Stimulated activated CD8-positive, alpha-beta memory T cell treated with anti-CD3 and anti-CD28 coated beads, Interleukin-4, amount 100 ng/mL, for 24 hours (primary cell): ENCODE measurements at places on chromosomes 11 and 22.

GRCh38 chr22:37283393-37283937, 1.2 kb downstream of the CYTH4 start:
- peak; percentile 53 for DNase-seq

DNA sequence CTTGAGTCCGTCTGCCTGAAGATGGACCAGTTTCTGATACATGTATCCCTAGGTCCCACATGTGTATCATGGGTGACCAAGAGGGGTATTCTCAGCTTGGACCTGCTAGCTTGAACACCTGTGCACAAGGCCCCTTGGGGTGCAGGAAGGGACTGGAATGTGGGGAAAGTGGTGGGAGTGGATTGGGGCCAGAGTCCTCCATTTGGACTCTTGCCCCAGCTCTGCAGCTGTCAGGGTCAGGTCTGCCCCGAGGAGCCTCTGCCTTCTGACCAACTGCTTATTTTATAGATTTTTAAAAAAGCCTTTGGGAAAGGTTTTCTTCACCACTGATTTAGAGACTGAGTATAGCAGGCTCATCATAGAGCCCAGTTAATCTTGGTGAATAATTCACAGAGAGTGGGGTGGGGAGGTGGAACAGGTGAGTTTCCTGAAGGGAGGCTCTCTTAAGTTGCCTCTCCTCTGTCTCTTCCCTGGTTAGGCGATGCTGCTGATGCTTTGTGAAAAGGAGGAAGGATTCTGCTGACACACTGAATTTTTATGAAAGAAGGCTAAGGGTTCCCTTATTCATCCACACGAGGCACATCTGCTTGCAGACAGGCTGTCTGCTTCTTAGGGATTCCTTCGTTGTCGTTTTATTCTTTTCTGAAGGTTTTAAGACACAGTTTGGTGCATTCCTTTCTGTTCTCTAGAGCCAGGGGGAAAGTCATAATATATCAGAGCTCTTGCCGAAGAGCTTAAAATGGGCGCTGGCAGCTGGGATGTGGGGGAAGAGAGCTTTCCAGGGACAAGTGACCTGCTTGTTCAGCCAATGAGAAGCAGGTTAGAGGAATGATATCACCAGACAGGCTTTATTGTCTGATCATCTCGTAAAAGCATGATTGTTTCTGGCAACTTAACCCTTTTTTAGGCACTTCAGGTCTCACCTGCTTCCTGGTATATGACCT, 19.9 kb downstream of the TRIM44 start:
- no peak for DNase-seq

DNA sequence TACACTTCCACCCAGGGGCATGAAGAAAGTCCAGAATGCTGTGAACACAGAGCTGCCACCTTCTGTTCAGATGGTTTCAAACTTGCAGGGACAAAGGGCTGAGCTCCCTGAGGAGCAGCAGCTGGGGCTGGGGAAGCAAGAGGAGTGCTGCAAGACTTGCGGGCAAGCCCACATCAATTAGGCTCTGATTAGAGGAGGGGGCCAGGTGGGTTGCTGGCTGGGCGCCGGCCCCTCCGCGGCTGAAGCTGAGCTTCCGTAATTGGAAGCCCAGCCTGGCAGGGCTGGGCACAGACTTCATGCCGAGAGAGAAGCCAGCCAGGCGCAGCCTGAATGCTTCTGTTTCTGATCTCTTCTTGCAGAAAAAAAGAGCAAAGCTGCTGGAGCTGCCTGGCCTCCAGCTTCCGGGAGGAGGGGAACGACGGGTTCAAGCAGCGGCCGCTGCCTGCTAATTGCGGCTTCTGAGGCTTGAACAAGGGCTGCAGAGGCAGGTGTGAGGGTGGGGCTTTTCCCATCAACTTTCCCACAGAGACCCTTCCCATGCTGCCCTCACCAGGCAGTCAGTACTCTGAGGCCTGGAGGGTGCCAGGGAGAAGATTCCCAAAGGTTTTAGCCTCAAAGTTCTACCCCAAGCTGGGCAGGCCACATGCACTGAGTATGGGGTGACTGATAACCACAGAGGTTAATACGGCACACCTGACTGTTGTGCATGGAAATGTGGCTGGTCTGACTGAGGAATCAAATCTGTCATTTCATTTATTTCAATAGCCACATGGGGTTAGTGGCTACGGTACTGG, 91.1 kb upstream of the LMO1 start:
- no peak for DNase-seq

- no peak for DNase-seq
Measured at GRCh38 chr22:23080613-23081290, 10.4 kb downstream of the GNAZ start.

DNA sequence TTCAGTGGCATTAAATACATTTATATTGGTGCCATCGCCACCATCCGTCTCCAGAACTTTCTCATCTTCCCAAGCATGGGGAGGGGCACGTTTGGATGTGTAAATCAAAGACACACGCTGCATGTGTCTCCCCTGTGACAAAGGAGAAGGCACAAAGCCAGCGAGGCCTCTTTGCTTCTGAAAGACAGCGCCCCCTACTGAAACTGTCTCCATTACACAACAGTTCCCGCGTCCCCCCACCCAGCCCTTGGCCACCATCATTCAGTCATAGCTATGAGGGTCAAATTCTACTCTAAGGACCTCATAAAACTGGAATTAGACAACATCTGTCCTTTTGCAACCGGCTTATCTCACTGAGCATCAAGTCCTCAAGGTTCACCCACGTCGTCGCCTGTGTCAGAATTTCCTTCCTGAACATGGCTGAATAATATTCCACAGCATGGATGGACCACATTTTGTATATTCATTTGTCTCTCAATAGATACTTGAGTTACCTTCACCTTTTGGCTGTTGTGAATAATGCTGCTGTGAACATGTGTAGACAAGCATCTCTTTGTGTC, 64.8 kb downstream of the IGF2 start:
- DNase-seq = no peak

GRCh38 chr11:62839050-62839945, at the start of gene WDR74:
Gene WDR74 (minus strand): TSS chr11:62839590. CDS start chr11:62839570, 20 bp downstream.
- DNase-seq = peak; percentile 87

GRCh38 chr22:47299863-47300697, 537.6 kb downstream of the TBC1D22A start:
- no peak for DNase-seq

DNA sequence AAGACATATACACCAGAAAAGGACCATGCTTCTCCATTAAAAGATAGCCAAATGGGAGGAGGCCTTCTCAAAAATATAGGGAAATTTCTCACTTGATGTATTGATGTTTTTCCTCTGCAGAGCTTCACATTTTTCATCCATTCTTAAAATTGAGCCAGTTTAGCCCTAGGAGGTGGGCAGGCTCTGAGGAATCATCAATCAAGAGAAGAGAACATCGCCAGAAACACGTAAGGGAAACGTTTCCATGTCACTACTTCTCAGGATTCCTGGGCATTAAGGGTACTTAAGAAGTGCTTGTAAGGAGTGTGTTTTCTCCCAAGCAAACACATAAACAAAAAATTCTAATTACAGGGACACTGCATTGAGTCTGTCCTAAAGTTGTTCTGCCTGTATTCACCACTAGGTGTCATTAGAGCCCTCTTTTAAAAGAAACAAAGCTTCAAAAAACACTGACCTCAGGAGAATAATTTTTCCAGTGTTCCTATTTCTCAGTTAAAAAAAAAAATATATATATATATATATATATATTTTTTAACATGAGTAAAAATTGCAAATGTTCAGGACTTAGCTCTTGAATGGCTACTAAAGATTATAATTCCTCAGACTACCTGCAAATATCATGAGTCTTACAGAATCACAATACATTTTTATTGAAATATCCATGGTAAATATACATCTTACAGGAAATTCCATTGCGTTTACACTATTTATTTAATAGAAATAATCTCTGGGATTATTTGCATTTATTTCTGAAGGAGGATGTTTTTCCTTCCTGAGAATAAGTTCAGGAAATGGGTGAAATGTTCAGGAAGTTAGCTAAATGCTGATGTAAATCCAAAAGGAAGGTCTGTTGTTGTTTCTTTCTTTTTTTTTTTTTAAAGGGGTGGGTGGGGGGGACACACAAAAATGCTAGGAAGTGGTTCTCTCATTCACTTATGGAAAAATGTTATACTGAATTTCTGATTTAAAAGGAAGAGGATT, 16.0 kb downstream of the FZD4 start:
- DNase-seq = no peak

DNA sequence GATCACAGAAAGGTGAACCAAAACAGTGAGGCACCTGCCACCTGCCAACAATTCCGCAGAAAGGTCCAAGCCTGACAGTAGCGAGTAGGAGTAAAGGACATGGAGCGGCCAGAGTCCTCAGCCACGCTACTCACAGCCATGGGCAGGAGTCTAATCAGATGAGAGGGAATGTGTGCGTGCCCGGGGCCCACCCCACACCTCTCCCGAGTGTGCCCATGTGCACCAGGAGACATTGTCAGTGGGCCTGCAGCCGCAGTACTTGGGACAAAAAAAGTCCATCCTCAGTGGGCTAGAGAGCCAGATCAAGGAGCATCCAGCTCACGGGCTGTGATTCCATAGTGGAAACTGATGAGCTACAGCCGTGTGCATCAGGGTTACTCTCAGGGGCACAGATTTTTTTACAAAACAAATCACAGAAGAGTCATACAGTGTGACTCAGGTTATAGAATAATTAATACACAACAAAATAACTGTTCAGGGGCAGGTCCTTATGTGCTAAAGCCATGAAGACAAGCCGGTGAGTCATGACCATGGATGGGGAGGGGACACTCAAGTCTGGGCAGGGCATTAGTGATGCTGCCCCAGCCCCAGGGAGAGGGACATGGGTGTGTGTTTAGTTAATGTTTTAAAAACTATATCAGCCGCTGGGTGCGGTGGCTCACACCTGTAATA, 12.0 kb downstream of the SART1 start:
- no peak for DNase-seq

DNA sequence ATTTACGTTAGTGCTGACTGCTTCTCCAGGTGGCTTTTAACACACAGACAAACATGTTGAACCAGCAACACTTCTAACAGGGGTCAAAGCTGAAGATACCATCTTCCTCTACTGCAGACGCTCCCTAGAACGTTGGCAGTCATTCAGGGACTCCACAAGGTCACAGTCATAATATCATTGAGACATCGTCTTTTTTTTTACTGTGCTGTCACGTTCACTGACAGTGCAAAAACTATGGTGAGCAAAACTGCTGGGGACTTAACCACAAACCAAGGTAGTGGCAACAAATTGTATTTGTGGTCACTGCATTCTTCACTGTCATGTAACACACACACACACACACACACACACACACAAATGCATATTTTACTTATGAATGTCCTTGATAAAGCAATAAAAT, 244.9 kb downstream of the CASP12 start:
- no peak for DNase-seq

DNA sequence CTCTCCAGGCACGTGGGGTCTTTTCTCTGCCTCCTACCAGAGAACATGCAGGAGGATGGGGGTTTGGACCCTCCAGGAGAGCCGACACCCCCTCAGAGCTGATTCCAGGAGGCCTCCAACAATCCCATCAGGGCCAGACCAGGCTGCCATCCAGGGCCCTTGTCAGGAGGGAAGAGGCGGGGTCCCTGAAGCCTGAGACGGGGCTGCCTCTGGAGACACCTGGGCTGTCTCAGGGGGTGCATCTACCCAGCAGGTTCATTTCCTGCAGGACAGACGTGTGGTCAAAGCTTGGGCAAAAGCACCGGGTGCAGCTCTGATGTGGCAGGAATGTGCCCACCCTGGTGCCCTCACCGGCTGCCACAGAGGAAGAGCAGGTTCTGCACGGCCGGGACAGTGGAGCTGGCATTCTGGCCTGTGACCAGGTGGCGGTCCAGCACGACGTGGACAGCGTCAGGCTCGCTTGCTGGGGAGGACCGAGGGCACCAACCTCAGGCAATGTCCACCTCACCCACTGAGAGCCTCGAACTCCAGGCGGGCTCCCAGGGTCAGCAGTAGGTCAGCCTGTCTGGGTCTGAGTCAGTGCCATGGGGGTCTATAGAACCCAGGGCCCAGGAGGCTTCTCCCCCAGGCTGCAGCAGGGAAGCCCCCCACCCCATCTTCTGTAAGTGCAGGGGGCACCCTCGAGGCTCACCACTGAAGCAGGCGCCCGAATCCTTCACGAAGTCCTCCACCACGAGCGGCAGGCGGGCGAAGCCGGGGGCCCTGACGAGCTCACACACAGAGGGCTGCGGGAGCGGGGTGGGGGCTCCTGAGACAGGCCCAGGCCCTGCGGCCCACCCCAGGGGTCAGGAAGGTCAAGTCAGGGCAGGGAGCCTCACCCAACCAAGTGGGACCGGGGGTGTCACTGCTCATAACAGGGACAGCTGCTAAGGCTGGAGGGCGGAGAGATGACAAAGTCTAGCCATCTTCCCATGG, 6.4 kb downstream of the GATD1 start:
- DNase-seq = no peak

- DNase-seq = no peak
Measured at GRCh38 chr11:86219311-86220193, 25.0 kb upstream of the EED start.

GRCh38 chr11:84594602-84595001, 1032.5 kb downstream of the DLG2 start:
- DNase-seq = no peak

- DNase-seq = no peak
Measured at GRCh38 chr11:122765487-122766131, 72.7 kb upstream of the CRTAM start.

- no peak for DNase-seq
Measured at GRCh38 chr22:46797355-46797754, 34.9 kb downstream of the TBC1D22A start.

DNA sequence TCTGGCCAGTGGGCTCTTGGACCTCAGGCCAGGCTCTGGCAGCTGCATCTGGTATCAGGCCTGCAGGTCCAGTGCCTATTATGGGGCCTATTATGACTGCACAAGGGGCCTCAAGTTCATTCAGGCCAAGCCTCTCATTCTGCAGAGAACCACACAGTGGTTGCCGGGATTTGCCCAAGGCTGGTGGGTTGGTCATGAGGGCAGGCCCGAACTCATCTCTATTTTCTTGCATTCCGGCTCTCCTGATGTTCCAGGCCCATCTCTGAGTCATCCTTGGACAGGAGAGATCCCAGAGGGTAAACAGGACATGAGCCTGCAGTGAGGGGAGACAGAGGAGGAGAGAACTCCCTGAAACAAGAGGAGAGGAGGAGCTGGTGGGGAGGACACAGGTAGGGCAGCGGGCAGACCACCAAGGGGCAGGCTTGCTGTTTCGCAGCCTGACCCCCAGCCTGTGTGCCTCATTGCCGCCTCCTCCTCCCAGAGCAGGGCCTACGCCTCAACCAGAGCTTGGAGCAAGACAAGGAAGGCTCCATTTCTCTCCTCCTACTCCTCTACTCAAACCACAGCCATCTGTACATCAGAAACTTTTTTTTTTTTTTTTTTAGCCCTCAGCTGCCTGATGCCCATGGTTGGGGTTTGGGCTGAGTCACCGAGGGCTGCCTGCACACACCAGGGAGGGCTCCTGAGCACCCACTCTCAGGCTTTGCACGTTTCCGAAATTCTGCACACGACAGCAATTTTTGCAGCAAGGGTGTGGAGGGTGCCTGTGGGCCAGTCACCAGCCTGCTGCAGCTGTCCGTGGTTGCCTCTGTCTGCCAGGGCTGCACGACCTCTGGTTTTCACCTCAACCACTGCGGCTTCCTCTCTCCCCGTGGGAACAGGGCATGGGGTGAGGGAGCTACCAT, 12.7 kb upstream of the TREH start:
- DNase-seq = peak; percentile 66
